Uterus (tissue), 4 donors: ENCODE measurements at places on chromosomes 11 and 22. TPM values are rescaled to one million over a fixed set of nuclear protein-coding genes. Genes with fewer than 3 reads are reported as not detected.

Gene SCUBE2
- total RNA-seq: 3.1 TPM

Gene CD59
- total RNA-seq: 360 TPM

Gene SAA4
- not detected for total RNA-seq

Gene SMTNL1
- not detected for total RNA-seq

Gene SC5D
- total RNA-seq: 27.6 TPM

Gene MRGPRX1
- total RNA-seq: not detected

Gene RHOD
- total RNA-seq: 23.6 TPM

Gene NUDT8
- total RNA-seq: not detected

Gene SLC22A25
- not detected for total RNA-seq

Gene LRRC74B
- not detected for total RNA-seq

Gene BIK
- total RNA-seq: not detected

Gene ISX
- total RNA-seq: not detected

Gene C11orf65
- total RNA-seq: 0.46 TPM

Gene CDC45
- total RNA-seq: not detected

Gene GGTLC2
- not detected for total RNA-seq

Gene KCNA4
- total RNA-seq: not detected

Gene OR8D1
- total RNA-seq: not detected

Gene CELSR1
- total RNA-seq: 7.4 TPM

Gene CCDC87
- not detected for total RNA-seq

Gene ABCC8
- total RNA-seq: under 0.01 TPM

Gene OR10V1
- not detected for total RNA-seq

Gene CD44
- total RNA-seq: 636 TPM

Gene APOA4
- total RNA-seq: not detected

Gene OR5B21
- not detected for total RNA-seq

Gene GRAMD1B
- 5.0 TPM for total RNA-seq

Gene RFPL3
- not detected for total RNA-seq

Gene NXPE4
- total RNA-seq: not detected
